AG08395 (cell line): ENCODE measurements at places on chromosomes 4 and X.

- peak; percentile 14 for DNase-seq
Measured at GRCh38 chr4:48295116-48295515, 25.5 kb upstream of the TEC start.

- DNase-seq: no peak
Measured at GRCh38 chr4:146525754-146526153, 4.0 kb upstream of the SLC10A7 start.

DNA sequence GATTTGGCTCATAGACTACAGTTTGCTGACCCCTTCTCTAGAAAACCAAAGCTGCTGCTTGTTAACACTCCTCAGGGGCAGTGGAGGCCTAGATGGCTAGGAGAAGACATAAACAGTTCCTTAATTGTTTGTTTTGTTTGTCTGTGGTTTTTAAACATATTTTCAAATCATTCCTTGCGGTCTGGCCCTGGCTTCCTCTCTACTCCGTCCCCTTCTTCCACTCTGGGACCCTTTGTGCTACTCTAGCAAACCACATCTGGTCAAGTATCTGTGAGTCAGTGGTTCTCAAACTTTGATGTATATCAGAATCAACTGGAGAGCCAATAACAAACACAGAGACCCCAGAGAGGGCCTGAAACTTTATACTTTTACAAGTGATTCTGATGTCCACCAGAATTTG is 36.1 kb downstream of the FRMPD4 start:
- no peak for DNase-seq

GRCh38 chr4:184287697-184288255 is 70.1 kb upstream of the ENPP6 start:
- DNase-seq: peak; percentile 61

DNA sequence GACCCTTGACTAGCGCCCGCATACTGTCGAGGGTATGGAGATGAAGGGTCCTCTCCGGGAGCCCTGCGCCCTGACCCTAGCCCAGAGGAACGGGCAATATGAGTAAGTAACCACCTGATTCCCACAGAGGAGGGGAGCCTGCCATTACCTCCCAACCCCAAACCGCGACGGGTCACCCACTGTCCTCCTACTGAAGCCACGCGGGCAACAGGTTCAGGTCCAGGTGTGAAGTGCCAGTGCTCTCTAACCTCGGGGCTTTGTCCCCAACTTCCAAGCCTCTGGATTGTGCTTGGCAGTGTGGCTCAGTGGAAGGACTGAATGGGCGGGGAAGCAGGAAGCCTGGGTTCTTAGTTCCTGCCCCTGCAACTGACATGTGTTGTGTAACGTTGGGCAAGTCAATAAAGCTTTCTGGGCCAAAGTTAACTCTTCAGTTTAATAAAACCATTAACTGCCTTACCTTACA is 694 bp downstream of the OCRL start:
- DNase-seq: no peak
